ENCODE measurements at places on chromosomes 5 and 9.

GRCh38 chr5:57817001-57817453 is 334.4 kb upstream of the ACTBL2 start:
- DNase-seq: no peak

DNA sequence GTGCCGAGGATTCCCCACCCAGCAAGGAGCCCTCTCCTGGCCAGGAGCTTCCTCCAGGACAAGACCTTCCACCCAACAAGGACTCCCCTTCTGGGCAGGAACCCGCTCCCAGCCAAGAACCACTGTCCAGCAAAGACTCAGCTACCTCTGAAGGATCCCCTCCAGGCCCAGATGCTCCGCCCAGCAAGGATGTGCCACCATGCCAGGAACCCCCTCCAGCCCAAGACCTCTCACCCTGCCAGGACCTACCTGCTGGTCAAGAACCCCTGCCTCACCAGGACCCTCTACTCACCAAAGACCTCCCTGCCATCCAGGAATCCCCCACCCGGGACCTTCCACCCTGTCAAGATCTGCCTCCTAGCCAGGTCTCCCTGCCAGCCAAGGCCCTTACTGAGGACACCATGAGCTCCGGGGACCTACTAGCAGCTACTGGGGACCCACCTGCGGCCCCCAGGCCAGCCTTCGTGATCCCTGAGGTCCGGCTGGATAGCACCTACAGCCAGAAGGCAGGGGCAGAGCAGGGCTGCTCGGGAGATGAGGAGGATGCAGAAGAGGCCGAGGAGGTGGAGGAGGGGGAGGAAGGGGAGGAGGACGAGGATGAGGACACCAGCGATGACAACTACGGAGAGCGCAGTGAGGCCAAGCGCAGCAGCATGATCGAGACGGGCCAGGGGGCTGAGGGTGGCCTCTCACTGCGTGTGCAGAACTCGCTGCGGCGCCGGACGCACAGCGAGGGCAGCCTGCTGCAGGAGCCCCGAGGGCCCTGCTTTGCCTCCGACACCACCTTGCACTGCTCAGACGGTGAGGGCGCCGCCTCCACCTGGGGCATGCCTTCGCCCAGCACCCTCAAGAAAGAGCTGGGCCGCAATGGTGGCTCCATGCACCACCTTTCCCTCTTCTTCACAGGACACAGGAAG is 120.2 kb downstream of the RGS3 start:
- DNase-seq: no peak

DNA sequence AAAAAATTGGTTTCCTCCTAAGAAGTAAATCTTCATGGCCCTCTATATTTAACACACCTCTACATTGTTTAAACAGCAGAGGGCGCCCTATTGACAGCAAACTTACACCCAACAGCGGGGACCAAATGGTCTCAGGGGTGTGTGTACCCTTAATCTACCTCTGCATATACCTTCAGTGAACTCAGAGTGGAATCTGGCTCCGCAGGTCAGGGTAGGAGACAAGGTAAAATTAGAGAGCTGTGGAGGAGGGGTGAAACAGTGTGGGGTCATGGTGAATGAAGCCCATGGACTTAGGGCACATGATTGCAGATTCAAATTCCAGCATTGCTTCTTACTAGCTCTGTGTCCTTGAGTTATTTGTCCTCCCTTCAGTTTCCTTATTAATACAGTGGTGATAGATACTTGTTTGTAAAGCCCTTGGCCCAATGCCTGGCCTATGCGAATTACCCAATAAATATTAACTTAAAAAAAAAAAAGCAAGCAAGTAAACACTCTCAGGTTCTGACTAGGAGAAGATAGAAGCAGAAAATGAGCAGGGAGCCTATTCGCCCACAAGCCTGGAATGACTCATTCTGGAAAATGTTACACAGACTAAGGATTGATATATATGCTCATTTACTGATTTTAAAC is 122.9 kb downstream of the CAVIN4 start:
- peak; percentile 0 for DNase-seq

GRCh38 chr5:154546719-154547118 is 68.7 kb upstream of the HAND1 start:
- no peak for DNase-seq

GRCh38 chr5:32545102-32545800 is 40.1 kb upstream of the SUB1 start:
- no peak for DNase-seq

DNA sequence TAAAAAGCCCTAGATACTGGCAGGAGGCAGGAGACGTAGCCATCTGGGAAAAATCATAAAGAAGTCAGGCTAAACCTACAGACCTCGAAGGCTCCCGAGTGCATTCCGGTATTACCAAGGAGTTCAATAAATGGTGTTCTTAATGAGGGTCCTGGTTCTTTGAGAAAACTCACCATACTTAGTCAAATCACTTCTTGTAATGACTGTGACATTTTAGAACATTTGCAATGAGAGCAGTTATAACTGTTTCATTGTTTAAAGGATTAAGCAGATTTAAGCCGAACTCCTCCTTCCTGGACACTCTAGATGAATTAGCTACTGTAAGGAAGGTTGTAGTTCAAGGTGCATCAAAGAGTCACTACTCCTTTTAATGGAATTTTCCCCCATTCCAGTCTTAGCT is 67.8 kb downstream of the EFNA5 start:
- DNase-seq: no peak

DNA sequence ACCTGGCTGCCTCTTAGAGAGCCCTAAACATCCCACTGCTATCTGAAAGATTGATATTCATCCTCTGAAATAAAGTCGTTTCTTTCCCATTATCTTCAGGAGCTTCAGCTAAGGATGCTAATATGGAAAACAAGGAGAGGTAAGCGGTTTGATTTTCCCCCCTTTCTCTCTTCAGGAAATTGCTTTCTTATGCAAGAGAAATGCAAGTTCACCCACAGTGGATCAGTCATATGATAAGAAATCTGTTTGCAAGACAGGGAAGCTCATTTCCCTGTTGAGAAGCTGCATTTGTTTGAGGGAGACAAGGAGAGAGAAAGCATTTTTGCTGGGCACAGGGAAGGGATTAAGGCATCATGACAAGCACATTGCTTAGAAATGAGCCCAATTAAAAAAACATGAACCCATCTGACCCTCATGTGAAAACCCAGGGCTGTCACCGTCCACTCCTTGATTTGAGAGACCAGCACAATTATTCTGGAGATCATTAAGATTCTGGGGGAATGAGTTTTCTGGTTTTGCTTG is 53.7 kb upstream of the BOD1 start:
- no peak for DNase-seq

- no peak for DNase-seq
These were observed 25.0 kb downstream of the NDFIP1 start for GRCh38 chr5:142133330-142134206.

- no peak for DNase-seq
These were observed 18.1 kb downstream of the LPCAT1 start for GRCh38 chr5:1505506-1506241.

GRCh38 chr5:32298059-32298415 is 14.7 kb downstream of the MTMR12 start:
- no peak for DNase-seq

DNA sequence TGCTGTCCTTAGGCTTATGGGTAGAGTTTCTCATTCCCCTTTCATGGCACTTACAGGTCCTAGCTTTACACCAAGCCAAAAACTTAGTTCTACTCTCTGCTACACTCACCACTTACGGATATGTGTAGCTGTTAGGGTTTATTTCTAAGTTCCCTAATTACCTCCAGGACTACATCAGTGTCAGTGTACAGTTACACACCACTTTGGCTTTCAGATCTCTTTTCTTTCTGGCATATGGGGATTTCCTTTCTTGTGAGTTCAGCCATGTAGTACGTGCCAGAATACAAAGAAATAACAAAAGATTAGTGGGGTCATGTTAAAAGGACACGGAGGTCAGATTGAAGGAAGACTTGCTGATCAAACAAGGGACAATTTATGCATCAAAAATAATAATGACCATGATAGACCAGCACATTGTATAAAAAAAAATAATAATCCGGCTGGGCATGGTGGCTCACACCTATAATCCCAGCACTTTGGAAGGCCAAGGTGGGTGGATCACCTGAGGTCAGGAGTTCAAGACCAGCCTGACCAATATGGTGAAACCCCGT is 41.8 kb downstream of the LYRM7 start:
- no peak for DNase-seq

- DNase-seq: no peak
These were observed 37.3 kb upstream of the PITX1 start for GRCh38 chr5:135071311-135071710.

DNA sequence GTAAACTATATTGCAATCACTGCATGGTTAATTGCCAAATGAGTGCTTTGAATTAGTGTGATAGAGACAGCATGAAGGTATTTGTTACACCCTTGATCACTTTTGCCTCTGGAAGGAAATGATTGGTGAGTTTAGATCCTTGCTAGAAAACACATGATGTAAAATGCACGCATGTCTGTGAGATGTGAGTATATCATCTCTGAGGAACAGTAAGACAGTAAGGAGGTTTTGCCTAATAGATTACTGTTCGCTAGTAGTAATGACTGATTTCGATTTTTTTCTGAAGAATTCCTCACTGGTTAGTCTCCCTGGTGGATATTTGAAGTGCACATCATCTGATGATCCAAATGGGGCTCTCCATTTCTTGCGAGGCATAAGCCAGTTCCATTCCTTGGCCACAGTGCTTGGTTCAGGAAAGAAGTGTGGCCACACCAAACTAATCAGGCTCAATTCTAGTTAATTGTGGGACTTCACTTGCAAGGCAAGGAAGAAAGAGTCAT is 156.4 kb upstream of the ADRA1B start:
- no peak for DNase-seq

DNA sequence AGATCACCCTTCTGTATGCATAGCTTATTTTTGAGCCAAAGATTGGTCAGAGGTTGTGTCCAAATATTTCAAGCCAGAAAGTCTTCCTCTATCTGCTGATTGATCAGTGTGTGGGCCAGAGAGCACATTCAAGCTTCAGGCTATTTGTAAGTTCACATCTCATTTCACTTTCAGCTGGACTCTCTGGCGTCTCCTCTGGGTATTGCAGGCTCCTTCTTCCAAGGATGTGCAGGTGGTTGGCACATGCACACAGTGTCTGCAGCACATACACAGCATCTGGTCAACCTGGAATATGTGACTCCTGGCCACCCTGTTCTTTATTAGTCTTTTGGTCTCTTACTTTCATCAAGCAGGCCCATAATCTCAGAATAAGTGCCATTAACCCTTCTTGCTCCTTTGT is 516.1 kb downstream of the ANXA1 start:
- DNase-seq: no peak

- DNase-seq: no peak
These were observed 5.7 kb upstream of the PRDM6 start for GRCh38 chr5:123083298-123083697.

DNA sequence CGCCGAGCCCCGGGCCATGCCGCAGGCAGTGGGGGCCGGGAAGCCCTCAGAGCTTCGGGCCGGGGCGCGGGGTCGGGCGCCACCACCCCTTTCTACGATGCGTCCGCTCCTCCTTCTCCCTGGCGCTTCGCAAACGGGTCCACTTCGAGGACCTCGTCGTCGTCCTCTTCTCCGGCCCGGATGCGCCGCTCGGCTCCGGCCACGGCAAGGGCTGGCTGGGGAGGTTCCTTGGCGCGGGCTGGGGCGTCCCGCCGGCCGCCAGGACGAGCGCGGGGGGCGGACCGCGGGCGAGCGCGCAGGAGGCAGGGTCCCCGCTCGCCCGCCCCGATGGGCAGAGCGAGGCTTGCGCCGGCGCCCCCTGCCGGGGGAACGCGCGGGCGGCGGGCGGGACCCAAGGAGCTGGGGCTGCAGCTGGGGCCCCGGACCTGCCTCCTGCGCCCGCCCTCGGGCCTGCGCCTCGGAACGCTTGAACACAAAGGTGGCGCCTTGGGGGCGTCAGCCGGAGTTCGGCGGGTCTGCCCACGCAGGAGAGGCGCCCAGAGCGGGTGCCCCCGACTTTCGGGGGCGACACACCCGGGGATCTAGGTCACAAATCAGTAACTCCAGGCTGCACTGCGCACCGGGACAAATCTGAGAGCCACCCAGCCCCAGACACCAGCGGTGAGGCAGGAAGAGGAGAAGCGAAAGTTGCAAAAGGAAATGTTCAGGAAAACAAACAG is at the start of gene ROR2:
ROR2 (minus strand) TSS at position 283 of the 719 bp plus-strand sequence.
- peak; percentile 13 for DNase-seq

GRCh38 chr9:104885818-104886709 is 41.9 kb downstream of the ABCA1 start:
- DNase-seq: no peak

GRCh38 chr5:120465436-120465961 is 1.4 kb downstream of the PRR16 start:
- no peak for DNase-seq

DNA sequence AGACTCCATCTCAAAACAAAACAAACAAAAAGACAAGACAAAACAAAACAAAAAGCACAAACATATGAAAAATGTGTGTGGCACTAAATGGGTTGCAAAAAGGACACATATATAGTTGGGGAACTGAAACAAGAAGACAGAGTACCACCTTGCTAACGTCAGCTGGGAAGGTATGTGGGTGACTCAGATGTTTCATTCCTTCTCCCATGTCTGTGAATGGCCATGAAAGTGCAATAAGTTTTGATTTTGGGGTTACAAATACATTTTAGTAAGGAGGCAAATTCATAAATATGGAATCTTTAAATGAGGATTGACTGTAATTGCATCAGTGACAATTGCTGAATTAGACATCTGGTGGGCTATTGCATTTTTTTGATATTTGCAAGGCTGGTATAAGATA is 81.6 kb upstream of the KLF4 start:
- no peak for DNase-seq

- no peak for DNase-seq
These were observed 296.0 kb upstream of the ACTBL2 start for GRCh38 chr5:57778501-57779091.

DNA sequence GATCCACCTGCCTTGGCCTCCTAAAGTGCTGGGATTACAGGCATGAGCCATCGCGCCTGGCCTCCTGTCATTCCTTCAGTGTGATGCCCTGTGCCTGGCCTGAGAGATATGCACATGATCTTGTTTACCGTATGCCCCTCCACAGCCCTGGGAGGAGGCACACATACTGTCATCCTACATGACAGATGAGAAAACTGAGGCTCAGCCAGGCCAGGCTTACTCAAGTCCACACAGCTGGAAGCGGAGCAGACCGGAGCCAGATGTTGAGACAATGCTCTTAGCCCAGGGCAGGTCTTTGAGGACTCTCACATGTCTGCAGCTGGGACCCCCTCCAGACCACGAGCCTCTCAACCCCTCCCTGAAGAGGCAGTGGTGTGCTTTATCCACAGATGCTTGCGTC is 38.7 kb upstream of the SH3PXD2B start:
- DNase-seq: no peak

DNA sequence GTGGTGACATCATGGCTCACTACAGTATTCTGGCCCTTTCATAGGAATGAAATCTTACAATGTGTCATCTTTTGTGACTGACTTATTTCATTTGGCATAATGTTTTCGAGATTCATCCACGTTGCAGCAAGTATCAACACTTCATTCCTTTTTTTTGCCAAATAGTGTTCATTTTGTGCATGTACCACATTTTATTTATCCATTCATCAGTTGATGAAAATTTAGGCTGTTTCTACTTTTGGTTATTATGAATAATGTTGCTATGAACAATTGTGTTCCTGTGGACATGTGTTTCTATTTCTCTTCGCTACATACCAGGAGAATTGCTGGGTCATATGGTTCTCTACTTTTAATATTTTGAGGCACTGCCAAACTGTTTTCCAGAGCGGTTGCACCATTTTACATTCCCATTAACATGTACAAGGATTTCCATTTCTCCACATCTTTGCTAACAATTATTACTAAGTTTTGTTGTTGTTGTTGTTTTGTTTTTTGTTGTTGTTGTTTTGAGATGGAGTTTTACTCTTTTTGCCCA is 43.5 kb downstream of the RMI1 start:
- DNase-seq: no peak

Measured in KG1 (cell line).